ENCODE measurements at places on chromosomes 2 and 18.

- no peak for DNase-seq
These were observed 176.7 kb upstream of the SLC8A1 start for GRCh38 chr2:40628556-40628955.

DNA sequence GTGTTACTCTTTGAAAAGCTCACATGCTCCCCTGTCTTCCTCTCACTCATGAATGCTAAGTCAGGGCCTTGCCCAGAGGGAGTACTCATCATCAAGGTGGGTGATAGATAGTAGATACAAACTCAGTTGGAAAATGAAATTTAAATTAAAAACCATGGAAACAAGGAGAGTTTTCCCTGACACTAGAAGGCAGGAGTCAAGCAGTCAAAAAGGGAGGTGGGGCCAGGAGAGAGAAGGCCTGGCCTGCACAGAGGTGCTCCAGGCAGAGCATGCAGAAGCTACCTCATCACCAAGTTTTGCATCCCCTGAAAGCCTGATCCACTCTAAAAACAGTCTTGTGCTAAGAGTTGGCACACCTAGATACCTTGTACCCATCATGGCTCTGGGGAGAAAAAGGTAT is 143.7 kb downstream of the MYO5B start:
- DNase-seq, result no peak

GRCh38 chr2:7019191-7019590 is 102.0 kb downstream of the RNF144A start:
- no peak for DNase-seq

DNA sequence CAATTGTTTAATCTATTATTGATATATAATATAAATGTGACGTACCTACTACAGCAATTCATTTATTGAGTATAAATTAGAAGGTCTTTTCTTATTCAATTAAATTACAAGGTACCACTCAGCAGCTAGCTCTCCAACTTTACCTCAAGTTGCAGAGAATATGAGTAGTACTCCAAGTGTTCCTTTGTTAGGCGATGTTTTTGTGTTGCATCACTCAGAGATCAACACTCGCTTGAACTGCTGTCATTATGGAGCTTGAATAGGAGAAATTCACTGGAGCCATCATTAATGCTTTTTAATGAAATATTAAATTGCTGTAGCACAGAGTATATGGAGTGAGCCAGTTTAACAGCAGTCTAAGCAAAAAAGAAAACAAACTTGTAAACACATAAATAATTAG is 320.0 kb downstream of the FSIP2 start:
- no peak for DNase-seq

GRCh38 chr2:11761259-11761658 is 14.8 kb downstream of the LPIN1 start:
- DNase-seq, result no peak

DNA sequence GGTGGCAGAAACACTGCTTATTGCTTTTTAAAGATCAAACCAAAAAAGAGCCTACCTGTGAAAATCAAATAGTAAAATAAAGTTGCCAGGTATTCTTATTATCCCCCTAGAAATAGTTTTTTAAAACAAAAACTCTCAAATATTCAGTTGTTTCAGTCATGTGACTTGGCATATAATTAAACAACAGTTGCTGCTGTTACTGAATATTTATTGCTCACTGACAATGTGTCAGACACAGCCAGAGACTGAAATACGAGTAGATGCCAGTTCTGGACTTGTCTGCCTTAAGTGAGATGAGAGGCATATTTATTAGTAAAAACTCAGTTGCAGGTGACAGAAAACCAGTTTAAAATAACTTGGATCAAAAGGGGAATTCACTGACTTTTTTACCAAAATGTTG is 106.0 kb upstream of the RAB12 start:
- no peak for DNase-seq

DNA sequence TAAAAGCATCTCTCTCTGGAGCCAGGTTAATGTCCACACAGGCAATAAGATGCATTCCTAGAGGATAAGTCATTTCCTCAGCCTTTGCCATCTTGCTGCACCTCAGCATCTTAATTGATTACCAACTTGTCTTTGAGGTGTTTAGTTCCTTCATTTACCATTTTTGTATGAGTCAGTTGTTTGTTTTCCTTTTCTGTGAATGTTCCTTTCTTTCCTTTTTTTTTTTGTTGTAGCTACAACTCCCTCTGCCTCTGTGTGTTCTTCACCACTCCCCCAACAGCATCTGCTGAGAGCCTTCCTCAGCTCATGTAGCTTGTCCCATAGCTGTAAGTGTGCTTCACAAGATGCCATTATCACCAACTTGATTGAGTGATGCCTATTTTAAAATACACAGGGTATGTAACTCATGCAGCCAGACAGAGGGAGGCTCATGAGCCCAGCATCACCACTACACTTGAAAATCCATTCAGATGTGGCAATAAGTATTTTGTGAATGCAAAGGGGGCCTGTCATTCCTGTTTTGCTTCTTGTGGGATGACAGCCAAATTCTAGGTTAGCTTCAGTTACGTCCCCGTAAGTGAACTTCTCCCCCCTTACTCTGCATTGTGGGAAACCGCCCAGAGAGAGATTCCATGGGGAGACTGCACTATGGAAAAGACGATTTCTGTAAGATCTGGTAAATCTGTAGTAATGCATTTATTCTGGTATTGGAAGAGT is 315.9 kb upstream of the ZEB2 start:
- no peak for DNase-seq

DNA sequence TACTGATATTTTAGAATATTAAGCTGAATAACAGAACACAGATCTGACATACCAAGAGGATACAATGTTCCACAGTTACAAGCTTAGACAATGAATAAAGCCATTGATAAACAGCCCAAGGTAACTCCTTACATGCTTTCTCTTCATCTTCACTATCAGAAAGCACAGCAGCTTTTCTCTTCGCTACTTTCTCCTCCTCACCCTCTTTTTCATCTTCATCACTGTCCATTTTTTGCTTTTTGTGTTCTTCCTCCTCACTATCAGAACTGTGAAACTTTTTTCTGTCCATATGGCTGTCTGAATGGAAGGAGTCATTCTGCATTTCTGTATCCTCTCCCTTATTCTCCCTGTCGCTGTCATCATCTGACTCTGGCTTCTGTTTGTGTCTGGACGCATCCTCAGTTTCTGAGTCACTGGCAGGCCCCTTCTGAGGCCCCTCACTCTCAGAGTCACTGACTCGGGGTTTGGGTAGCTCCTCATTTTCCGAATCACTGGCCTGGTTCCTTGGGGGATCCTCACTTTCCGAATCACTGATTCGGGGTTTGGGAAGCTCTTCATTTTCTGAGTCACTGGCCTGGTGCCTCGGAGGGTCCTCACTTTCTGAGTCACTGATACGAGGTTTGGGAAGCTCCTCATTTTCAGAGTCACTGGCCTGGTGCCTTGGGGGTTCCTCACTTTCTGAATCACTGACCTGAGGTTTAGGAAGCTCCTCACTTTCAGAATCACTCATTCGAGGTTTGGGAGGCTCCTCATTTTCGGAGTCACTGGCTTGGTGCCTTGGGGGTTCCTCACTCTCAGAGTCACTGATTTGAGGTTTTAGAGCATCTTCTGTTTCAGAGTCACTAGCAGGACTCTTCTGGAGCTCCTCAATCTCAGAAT is 21.5 kb downstream of the IWS1 start:
- DNase-seq, result no peak

GRCh38 chr2:151634736-151635467 is 99.4 kb downstream of the NEB start:
- DNase-seq, result no peak

- no peak for DNase-seq
These were observed 511.7 kb upstream of the CNTNAP5 start for GRCh38 chr2:123513351-123513750.
